ENCODE measurements at places on chromosomes 13 and 19.

DNA sequence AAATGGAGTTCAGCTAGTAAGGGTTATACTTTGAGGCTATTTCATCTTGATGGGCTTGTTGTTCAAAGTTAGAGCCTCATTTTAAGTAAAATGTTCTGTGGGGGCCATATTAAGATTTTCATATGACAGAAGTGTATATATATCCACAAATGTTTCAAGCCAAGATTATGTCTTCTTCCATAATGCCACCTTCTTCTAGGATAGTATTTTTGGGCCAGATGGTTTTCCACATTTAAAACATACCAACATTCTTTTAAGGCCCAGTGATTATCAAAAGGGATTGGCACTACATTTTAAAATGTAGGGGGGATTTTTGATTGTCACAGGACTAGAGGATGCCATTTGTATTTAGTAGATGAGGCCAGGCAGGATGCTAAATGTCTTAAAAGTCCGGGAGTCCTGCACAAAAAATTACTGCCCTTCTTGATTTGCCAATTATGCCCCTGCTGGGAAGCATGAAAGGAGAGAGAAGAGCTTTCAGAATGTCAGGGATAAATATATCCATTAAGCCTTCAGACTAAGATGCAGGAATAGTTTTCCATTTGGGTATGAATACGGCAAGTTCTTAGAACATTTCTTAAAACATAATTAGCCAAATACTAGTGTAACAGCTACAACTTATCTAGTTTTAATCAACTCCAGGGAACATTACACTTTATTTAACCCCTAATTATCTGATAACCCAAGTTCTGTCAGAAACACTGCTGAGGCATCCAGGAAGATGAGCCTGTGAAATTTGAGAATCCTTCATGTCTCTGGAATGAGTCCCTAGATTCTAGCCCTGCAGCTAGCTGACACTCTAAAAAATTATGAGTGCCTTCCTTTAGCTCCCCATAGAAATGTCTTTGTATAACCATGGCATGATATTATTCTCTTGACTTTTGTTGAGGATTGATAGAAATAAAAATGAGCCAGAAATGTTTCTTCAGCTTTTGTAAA, 34.0 kb downstream of the ITM2B start:
- DNase-seq, result no peak

- no peak for DNase-seq
Observed at GRCh38 chr19:942133-942645, 16.4 kb downstream of the ARID3A start.

GRCh38 chr13:32903720-32904119, 112.5 kb upstream of the KL start:
- DNase-seq, result no peak

- DNase-seq, result no peak
Observed at GRCh38 chr19:2917275-2918184, 16.8 kb downstream of the ZNF57 start.

GRCh38 chr13:36029166-36029565, 102.0 kb downstream of the DCLK1 start:
- DNase-seq, result no peak

DNA sequence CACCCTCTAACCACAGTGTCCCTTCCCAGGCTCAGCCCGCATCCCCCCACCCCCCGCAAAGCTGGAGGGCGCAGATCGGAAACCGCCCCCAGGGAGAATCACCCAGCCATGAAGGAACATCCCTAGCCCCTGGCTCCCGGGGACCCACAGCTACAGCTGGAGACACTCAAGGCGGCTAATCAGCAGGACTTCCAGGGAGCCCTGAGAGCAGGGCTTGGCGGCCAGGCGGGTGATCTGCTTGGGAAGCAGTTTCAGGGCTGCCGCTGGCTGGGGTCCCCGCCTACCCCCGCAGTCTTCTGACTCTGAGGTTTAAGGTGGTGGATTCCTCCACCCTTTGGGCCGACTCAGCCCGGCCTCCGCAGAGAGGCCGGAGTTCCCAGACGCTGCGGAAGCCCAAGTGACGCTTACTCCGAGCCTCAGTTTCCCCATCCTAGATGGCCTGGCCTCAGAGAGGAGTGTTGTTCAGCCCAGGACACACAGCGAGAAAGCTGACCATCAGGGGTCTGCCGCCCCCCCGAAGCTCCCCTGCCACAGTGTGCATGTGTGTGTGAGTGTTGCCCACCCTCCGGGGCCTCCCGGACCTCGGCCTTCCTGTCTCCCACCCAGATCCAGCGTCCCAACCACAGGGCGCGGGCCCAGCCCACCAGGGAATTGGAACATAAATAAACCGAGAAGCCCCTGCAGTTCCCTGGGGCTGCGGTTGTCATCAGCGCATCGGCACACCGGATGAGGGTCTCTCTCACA, 9.8 kb downstream of the FUT6 start:
- DNase-seq, result no peak

GRCh38 chr19:15250640-15250993, 18.4 kb upstream of the EPHX3 start:
- no peak for DNase-seq

DNA sequence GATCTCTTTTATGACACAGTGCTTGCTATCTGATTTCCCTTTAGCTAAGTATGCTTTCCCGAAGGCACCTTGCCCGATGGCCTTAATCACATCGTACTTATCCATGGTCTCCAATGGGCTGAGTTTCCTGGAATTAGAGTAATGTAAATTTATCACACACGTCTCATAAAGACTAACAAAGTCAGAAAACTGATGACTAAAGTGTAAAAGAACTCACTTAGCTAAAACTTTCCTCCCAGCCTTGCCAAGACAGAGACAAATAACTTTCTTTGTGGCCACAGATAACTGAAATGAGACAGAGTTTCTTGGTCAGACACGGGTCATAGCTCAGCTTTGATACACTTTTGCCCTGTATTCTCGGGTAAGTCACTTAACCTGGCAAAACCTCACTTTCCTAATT, 1.5 kb downstream of the NEK5 start:
- no peak for DNase-seq

GRCh38 chr13:44819245-44819644, 170.0 kb downstream of the NUFIP1 start:
- no peak for DNase-seq

DNA sequence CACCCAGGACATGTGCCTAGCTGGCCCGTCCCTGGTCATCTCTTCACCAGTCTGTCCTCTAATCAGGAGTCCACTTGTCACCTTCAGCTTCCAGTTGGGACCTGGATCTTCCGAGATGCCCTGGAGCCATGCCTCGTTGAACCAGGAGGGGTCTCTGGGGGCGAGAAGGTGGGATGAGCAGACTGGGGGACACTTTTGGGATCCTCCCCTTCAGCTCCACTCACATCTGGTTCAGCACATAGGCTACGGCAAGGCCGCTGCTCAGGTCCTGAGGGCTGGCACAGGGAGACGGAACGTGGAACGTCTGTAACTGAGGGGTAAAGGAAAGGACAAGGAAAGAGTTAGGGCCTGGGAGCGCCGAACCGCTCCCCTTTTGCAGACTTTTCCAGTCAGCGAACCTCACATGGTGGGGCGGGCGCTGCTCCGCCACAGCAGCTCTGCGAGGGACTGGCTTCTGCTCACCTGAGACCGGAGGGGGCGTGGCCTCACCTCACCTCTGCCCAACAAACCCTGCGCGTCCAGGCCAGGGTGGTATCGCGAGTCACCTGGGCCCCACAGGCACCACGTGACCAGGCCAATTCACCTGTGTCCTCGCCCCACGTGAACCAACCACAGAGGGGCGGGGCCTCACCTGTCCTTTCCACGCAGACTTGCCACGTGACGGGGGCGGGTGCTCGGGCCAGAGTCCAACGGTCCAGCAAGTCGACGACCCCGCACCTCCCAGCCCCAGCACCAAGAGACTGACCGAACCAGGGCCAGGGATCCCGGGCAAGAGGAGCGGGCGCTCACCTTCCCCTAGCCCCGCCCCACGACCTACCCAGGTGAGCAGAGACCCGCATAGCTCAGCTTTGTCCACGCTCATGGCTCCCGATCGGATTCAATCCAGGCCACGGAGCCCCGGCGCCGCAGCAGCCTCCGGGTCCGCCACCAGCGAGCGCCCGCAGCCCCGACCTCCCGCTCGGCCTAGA, at the start of gene HOOK2:
Gene HOOK2, minus strand, starts transcription at position 965 of the 968 bp plus-strand sequence. Its CDS starts 103 bp downstream, at position 862.
- DNase-seq, result peak; percentile 16

DNA sequence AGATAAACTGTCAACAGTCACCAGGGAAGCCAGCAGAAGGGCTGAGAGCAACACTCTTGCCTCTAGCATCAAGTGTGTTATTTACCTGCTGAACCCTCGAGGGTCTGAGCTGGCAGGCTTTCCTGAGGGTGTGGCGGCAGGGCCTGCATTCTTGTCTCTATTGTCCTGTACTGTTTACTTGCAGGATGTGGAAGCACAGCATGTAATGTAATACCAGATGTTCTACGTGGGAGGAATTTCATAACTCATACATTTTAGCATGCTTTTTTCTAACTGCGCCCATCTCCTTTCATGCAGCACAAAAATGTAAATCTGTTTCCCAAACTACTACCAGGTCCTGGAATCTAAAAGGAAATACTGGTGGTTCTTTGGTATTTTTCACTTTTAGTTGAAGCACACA, 153.1 kb downstream of the RGCC start:
- DNase-seq, result no peak

DNA sequence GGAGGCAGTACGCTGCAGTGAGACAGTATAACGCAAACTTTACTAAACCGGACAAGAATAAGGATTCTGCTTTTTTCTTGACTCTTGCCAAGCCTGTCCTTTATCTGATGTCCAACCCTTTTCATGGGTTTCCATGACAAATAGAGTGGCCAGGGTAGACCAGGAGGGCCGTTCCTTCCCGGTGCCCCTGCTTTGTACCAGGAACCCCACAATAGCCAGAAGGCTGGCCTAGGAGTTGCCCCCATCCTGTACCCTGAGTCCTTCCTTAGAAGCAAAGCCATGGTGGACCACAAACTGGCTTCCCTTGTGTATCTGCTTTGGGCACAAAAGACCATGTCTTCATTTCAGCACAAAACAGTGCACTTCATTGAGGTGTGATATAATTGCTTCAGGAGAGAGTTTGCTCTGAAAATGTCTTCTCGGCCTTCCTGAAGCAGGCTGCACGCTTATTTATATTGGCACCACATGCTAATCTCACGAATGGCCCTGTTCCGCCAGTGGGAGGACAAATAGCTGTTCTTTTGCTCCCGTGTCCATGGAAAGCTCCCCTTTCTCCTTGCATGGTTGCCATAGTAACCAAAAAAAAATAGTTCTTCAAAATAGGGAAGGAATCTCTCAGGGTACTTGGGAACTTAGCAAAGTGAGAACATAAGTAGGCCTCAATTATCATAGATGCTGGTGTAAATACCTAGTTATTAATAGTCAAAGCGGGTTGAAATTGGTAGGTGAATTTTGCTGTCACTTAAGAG, 222.1 kb downstream of the ZIC5 start:
- DNase-seq, result no peak

- no peak for DNase-seq
Observed at GRCh38 chr19:8529369-8530006, 15.5 kb upstream of the ZNF414 start.

DNA sequence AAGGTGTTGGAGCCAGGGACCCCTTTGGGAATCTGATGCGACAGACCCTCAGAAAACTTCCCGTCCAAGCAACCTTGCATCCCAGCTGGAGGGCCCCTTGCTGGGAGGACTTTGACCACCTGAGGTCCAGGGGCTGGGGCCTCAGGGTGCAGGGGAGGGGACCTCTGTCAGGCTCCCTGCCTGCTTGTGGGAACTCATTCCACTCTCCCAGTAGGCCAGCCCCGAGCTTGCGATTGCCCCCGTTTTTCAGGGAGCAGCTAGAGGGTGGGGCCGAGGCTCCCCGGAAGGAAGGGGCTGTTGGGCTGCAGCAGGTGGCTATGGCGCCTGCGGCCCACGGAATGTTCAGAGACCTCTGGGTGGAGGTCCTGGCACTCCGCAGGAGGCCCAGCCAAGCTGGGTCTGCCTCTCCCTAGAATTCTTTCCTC, 2.8 kb downstream of the GNA11 start:
- no peak for DNase-seq

GRCh38 chr13:100447831-100448230, 140.8 kb downstream of the GGACT start:
- DNase-seq, result no peak

- DNase-seq, result no peak
Observed at GRCh38 chr19:1151917-1152587, 22.0 kb downstream of the SBNO2 start.

DNA sequence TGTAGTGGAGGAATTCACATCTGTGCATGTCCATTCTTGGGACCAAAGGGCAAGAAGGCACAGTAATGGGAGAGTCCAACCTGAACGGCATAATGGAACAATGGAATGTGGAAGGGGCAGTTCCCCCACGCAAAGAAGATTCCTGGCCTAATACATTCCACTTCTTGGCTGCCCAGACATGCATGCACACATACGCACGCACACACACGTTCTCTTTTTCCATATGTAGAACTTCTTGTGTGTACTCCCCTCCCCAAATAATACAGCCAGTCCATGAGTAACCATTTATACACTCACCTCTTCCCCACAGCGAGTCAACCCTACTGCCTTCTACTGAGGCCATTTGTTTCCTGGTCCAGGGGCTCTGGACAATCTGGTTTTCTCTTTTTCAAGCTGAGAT, 6.0 kb upstream of the STK24 start:
- DNase-seq, result no peak

DNA sequence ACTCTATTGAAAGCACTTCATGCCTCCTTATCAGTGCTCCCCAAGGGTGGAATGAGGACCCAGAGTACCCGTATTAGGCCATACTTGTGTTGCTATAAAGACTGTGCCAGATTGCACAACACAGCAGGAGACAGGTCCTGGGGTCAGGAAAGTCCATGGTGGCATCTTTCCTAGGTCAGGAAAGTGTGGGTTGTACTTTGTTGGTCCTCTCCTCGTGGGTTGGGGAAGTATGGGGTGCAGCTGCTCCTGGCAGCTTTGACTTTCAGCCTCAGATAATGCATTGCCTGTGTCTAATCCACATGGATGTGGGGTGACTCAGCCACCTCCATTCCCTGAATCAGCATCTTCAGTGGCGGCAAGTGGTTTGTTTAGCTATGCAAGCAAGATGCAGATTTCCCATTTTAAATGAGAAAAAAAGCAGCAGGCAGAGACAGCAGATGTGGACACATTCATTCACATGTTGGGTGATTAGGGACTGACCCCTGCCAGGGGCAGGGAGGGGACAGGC, 8.4 kb upstream of the CYP2B6 start:
- DNase-seq, result no peak

DNA sequence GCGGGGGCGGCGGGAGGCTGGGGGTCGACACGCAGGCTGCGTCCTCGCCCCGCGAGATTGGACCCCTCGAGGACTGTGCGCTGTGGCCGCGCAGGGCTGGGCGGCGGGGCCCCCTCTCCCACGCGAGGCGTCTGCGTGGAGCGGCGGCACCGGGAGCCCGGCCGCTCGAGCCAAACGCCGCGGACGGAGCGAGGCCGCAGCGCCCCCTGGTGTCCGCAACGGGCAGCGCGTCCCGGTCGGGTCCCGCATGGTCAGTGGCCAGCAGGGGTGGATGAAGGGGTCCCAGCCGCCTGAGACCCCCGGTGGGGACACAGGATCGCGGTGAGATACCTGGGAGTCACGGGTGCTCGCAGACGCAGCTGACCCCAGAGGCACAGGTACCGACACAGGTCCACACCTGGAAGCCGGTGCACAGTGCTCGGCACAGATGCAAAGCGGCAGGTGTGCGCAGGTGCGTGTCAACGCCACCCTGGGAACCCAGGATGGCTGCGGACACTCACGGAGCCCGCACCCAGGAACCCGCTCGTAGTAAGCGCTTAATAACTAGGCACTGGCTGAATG, 2.1 kb upstream of the CIRBP start:
- peak; percentile 73 for DNase-seq

All from activated gamma-delta T cell treated with Interleukin-2 at 50 U/mL for 16 hours (primary cell).